ENCODE measurements at places on chromosomes 4 and X.
A peak's percentile ranks its signal among the peaks of the same experiment; 100 is the strongest.

DNA sequence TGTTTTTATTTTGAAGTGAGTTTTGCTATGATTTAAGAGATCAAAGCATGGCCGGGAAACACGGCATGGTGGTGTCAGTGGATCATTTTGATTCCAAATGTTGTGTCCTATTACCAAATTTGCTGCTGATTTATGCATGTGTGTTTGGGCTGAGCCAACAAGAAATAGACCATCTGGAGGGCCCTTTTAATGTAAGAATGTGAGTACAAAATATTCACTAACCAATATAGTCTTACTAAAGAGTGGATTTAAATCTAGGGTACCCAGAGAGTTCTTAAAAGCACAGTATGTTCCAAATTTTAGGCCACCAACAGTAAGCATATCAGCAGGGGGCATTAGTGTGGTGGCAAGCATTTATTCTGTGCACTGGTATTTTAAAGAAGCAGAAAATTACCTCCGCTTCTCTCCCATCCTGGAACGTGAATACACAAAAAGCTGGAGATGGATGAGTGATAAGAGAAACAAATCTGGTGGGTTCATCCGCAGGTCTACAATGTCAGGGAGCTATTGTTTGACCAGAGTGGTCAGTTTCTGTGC, 444.4 kb upstream of the IGFBP7 start:
- no peak for DNase-seq

GRCh38 chr4:54473798-54474197, 184.0 kb upstream of the KIT start:
- no peak for DNase-seq

GRCh38 chrX:40281336-40282005, 183.7 kb upstream of the BCOR start:
- DNase-seq: no peak

GRCh38 chrX:101287402-101287801, 3.7 kb downstream of the TAF7L start:
- DNase-seq: no peak

- no peak for DNase-seq
Measured at GRCh38 chr4:108236264-108236663, 67.5 kb upstream of the LEF1 start.

- DNase-seq: no peak
Measured at GRCh38 chrX:125646195-125646594, 326.5 kb downstream of the TEX13C start.

DNA sequence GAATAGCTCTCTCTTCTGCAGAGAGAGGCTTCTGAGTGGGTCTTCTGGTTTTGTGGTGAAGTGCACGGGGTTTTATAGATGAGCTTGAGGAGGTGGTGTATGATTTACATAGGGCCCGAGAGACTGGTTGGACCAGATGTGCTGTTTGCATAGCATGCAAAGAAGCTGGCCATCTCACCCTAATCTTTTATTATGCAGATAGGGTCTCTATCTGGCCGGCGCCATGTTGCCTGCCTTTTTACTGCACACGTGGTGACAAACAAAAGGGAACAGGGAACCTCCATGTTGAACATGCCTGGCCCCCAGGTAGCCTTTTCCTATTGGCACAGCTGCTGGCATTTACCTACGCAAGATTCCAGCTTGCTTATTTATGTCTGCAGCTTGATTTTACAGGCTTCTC, 473.3 kb upstream of the FAM47C start:
- no peak for DNase-seq

- no peak for DNase-seq
Measured at GRCh38 chrX:51336584-51336983, 4.0 kb downstream of the NUDT10 start.

GRCh38 chrX:130615941-130616340, 214.2 kb downstream of the RBMX2 start:
- no peak for DNase-seq

GRCh38 chr4:72418458-72418857, 150.6 kb downstream of the ADAMTS3 start:
- peak; percentile 67 for DNase-seq

DNA sequence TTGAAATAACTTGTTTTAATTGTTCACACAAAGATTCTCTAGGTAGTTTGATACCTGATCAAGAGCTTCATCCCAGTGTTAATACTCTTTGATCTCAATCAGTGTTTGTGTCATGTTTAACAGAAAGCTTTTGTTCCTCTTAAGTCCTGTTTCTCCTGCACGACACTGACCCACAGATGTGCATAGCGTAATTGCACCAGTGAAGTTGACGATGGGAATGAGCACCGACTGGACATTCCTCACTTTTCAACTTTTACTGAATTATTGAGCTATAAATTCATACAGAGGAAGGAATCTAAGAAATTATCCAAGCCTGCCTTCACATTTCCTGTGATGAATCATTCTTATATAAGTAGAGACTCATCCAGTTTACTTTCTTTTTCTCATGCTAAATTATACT, 878.7 kb upstream of the TENM3 start:
- DNase-seq: no peak

DNA sequence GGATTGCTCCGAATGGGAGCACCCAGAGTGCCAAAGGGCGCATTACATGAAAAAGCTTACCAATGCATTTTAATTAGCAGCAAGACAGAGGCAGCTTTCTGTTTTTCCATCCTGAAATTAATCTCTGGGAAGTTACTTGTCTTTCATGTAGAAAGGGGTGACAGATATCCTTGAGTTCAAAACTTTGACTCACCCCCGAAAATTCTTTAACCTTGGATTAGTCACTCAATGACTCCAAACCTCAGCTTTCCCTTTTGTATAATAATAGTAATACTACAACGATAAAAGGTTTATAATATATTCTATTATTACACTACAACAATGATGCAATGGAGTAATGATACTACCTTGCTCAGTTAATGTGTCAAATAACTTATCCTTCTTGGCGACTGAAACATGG, 126.3 kb downstream of the ADAMTS3 start:
- DNase-seq: no peak

- no peak for DNase-seq
Measured at GRCh38 chrX:19866626-19867410, 20.6 kb downstream of the SH3KBP1 start.

DNA sequence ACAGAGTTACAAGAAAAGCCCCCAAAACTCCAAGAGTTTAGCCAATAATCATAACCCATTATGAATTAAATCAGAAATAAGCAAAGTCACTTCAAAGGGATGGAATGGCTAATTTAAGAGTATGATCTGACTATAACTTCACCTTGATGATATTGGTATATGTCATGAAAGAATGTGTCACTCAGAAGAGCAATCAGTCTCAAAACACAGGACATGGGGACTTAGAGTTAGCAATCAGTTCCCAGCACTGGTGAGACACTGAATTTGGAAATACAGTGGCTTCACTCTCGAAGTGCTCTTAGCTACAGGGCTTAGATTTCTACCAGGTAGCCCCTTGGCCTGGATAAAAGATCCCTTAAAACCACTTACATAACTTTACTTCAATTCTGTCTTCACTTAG, 65.7 kb upstream of the EXOC1L start:
- DNase-seq: no peak

DNA sequence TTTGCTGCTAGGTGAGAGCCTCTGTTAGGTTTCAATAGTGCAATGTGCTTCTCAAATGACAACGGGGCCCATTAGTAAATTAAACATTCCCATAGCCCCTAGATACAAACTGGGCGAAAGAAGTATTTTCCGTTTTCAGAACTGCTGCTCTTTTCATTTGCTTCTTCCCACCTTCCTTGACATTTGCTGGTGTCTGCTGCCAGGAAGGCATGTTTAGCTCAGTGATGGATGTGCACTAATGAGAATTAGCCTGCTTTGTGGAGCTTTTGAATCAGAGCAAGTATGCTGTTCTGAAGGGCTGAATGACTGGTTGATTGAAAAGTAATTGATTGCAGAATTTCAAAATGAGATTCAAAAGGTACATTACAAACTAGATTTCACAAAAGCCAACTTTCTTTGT, 57.0 kb downstream of the SHROOM3 start:
- no peak for DNase-seq

Data from left forelimb (tissue), 1 donor.